NCI-H2081 treated with DMSO at 0.1 percent for 48 hours (cell line): ENCODE measurements at places on chromosomes 4 and X.

- DNase-seq: no peak
Measured at GRCh38 chr4:10806953-10807645, 122.5 kb upstream of the CLNK start.

- no peak for DNase-seq
Measured at GRCh38 chr4:18435781-18436180, 414.2 kb upstream of the LCORL start.

DNA sequence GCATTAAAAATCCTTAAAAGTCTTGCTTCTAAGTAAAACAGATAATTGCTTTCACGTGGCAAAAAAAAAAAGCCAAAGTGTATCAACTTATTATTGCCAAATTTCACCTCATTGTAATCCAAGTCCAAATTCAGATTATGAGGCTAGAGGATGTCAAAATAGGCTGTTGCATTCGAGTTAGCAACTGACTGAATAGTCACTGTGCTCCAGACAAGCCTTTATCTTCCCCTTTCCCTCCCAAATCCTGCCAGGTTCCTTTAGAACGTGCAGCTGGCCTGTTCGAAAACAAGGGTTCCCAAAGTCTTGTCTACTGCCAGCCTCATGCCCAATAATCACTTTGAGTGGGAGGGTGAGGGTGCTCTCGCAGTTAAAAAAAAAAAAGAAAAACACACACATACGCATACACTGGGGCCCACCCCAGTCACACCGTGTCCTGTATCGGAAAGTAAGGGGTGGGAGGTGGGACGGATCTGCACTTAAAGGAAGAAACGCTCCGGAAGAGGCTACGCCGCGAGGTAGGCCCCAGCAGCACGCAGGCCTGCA, 603 bp downstream of the MAD2L1 start:
- DNase-seq: no peak

DNA sequence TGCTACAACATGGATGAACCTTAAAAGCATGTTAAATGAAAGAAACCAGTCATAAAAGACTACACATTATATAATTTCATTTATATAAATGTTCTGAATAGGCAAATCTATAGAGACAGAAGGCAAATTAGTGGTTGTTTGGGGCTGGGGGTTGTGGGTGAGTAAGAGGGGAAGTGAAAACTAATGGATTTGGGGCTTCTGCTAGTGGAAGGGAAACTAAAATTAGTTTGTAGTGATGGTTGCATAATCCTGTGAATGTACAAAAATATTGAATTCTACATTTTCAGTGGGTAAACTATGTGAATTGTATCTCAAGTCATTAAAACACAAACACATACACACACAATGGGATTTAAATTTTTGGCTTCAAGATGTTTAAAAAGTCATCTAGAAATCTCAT, 25.4 kb upstream of the LIMCH1 start:
- DNase-seq: no peak

GRCh38 chr4:5051278-5052203, at the start of gene STK32B:
TSS of gene STK32B (plus strand) at chr4:5051480.
- DNase-seq: no peak

GRCh38 chr4:72383439-72383838, 185.6 kb downstream of the ADAMTS3 start:
- no peak for DNase-seq

DNA sequence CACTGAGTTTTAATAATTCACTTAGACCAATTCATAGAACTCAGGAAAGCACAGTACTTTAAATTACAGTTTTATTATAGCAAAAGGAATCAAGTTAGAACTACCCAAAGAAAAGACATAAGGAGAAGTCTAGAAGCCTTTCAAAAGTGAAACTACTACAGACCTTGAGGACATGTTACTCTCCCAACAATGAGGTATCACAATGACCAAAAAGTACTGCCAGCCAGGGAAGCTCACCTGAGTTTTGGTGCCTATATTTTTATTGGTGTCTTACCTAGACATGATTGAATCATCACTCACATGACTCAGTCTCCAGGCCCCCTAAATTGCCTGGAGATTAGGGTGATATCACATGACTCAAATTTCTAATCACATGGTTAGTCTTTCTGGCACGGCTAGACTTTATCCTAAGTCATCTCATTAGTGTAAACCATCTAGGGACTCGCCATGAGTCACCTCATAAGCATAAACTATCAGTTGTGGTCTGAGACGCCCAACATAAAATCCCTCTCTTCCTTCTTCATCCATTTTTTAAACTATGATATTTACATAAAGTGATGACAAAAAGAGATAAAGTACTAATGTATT, 372.3 kb downstream of the TMA16 start:
- no peak for DNase-seq

- DNase-seq: no peak
Measured at GRCh38 chr4:184475096-184475461, 729 bp upstream of the IRF2 start.

DNA sequence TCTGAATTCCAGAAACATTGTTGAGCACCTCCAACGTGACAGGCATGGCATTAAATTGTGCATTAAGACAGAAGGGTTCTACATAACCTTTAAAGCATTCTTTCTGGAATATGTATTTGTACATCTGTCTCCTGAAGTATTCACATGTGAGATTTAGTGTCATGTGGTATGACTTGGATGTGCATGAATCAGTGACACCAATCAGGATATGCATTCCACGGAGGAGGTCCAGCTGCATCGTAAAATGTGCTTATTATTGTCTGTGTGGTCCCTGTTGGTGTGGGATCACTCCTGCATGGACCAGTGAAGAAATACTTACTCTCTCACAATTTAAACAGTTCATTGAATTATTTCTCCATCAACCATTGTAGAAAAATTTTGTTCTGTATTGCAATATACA, 149.0 kb downstream of the MID1 start:
- DNase-seq: no peak

GRCh38 chr4:76293772-76294171, 12.8 kb upstream of the STBD1 start:
- no peak for DNase-seq

- DNase-seq: no peak
Measured at GRCh38 chr4:83010522-83011318, at the start of gene LIN54. TSS of gene LIN54 (minus strand) at chr4:83010823. CDS start at chr4:82984844, 25,979 bp downstream.

- no peak for DNase-seq
Measured at GRCh38 chr4:26171941-26172340, 148.9 kb upstream of the RBPJ start.

DNA sequence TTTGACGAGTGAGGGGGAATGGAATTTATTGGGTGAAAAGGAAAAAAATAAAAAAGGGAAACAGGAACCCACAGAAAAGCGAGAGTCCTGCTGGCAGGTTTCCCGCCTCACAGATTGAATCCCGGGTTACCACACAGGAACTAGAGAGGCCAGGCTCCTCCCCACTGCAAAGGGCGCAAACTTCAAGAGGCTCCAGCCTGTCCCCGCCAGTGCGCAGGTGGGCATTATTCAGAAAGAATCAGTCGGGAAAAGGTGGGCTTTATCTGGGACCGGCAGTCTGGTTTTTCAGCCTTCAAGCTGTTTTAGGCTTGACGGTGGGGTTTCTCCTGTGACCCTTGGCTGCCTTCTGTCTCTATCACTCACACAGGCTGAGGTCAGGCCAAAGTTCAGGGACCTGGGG, 1496.8 kb downstream of the RPA4 start:
- no peak for DNase-seq

- no peak for DNase-seq
Measured at GRCh38 chrX:110131031-110131430, 128.1 kb downstream of the TMEM164 start.

DNA sequence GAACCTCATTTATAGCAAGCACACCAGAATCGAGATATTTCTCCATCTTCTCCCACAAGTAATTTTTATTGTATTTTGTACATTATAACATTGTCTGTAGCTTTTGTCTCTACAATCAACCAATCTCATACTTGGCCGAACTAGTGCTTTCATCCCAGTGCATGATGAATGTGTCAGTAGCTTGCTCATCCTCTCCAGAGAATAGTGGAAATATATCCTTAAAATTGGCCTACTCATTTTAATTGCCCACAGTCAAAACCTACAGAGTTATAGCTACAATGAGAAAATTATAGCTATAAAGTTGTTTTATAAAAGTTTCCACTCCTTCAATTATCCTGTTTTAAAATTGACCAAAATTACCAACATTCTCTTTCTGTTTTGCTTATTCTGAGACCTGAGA, 103.8 kb downstream of the MAPK10 start:
- no peak for DNase-seq

- DNase-seq: no peak
Measured at GRCh38 chrX:103530545-103530944, 11.3 kb upstream of the RAB40A start.

GRCh38 chr4:8709729-8710360, 117.3 kb downstream of the CPZ start:
- no peak for DNase-seq

- no peak for DNase-seq
Measured at GRCh38 chr4:149923736-149924135, 108.1 kb upstream of the IQCM start.

GRCh38 chrX:350534-351323, 32.1 kb upstream of the GTPBP6 start:
- DNase-seq: no peak

GRCh38 chrX:65607070-65607742, 60.2 kb upstream of the MSN start:
- DNase-seq: no peak

GRCh38 chrX:154750301-154751202, at the start of gene GAB3:
TSS of gene GAB3 (minus strand) at chrX:154751077. CDS start at chrX:154751025, 52 bp downstream.
- DNase-seq: no peak

DNA sequence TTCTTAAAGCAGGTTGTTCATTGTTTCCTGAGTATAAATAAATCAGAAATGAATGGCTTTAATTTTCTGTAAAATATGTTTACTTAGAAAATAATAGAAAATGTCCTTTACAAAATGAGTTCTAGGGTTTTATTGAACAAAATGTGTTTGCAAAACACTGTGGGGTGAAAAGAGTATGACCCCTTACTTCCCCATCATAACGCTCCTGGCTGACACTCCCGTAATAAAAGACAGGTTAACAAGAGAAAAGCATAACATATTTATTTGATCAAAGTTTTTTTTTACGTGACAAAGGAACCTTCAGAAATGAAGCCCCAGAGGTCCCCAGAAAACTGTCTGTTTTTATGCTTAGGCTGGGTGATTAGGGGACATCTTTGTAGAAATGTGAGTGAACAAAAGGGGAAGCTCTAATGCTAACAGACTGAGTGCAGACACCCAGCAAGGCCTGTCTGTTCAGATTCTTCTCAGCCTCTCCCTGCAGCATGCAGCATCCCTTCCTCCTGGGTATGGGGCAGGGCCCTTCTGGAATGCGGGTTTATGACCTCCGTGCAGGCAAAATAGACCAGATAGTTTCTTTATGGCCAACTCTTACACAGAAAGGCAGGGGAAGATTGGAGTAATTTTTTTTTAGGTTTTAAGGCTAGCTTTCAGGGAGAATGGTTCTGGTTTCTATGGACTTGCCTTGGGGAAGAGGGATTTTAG, 26.1 kb downstream of the ZFP42 start:
- DNase-seq: no peak

DNA sequence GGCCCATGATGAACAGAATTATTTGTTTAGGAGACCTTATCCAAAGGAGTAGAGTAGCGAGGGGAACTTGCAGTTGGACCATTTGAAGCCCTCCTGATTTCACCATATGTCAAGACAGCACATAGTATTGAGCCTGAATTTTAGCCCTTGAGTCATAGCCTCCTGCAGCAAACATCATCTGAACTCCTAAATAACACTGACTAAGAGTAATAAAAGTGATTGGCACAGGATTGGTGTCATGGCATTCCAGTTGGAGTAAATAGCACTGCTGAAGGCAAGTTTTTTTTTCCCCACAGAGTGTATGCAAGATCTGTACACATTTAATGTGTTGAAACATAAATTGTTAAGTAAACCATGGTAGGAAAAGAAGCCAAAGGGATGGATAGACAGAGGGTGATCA, 89.0 kb downstream of the COMMD8 start:
- DNase-seq: no peak

- no peak for DNase-seq
Measured at GRCh38 chrX:40064055-40064597, 33.6 kb downstream of the BCOR start.

DNA sequence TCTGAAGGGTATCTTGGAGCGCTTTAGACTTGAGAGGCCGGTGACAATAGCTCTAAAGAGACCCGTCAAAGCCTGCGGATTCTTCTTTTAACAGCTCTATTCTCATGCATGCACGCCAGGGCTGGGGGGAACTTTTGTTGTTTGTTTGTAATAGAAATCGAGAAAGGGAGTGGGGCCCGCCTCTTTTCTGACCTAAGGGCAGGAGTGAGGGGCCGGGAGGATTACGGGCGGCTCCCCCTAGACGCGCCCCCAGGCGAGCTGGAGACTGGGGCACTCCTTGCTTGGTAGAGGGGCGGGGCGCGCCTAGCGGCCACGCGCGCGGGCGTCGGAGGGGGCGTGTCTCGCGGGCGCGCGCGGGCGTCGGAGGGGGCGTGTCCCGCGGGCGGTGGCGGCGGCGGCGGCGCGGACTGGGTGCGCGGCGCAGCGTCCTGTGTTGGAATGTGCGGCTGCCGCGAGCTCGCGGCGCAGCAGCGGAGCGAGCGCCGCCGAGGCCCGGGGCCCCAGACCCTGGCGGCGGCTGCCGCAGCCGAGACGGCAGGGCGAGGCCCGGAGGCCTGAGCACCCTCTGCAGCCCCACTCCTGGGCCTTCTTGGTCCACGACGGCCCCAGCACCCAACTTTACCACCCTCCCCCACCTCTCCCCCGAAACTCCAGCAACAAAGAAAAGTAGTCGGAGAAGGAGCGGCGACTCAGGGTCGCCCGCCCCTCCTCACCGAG, at the start of gene REST:
TSS of gene REST (plus strand) at position 412 of the 717 bp plus-strand sequence. CDS start 2,739 bp downstream, outside the sequence.
- DNase-seq: no peak

GRCh38 chrX:42093756-42094155, 170.4 kb upstream of the CASK start:
- DNase-seq: no peak

DNA sequence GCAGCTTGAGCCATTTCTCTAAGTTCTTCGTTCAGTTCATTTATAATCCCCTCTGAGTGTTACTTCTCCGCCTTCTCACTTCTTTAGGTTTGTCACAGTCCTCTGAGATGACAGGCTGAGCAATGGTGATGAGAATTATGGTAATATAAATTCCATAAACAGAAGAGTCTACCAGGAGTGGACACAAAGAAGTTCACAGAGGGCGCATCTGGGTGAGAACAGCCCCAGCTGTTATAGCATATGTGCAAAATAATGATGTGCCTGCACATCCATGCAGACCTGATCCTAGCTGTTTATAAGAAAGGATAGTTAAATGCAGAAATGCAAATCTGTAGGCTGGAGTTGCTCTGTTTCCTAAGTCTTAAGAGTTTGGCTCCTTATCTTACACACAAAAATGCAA, 377.5 kb downstream of the KCNIP4 start:
- DNase-seq: no peak

- DNase-seq: no peak
Measured at GRCh38 chr4:168098248-168098717, 5.9 kb downstream of the ANXA10 start.
